Activated T-cell treated with anti-CD3 and anti-CD28 coated beads, Interleukin-2, amount 50 U/mL, for 4 hours (primary cell): ENCODE measurements at places on chromosomes 3 and 15. TPM values are rescaled to one million over a fixed set of nuclear protein-coding genes. Genes with fewer than 3 reads are reported as not detected.

HIGD2B gene
- 0.18 TPM for total RNA-seq

FNDC3B gene
- 20.3 TPM for total RNA-seq

CCDC39 gene
- not detected for total RNA-seq

ACTC1 gene
- not detected for total RNA-seq

ADCY5 gene
- not detected for total RNA-seq
